Activated naive CD4-positive, alpha-beta T cell treated with Interleukin-2 at 50 U/mL for 16 hours (primary cell): ENCODE measurements at places on chromosomes 11 and 22.

DNA sequence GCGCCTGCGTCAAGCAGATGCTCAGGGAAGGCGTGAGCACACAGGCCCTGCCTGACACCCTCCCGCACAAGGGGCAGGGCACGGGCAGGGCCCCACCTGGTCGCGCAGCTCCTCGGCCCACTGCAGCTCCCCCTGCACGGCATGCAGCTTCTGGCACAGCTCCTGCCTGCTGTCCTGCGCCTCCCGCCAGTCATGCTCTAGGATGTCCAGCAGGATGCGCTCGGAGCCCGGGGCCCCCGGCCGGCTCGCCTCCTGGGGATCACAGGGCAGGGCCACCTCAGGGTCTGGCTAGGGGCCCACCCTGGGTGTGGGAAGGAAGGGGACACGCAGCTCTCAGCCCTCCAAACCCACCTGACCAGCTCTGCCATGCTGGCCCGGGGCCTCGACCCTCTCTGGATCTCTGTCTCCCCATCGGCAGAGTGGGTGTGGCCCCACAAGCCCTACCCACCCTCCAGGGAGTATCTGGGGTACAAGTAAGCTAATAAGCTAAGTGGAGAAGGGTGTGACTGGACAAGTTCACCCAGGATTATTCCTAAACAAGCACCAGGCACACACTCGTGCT is 10.7 kb downstream of the CARD10 start:
- DNase-seq, result no peak

DNA sequence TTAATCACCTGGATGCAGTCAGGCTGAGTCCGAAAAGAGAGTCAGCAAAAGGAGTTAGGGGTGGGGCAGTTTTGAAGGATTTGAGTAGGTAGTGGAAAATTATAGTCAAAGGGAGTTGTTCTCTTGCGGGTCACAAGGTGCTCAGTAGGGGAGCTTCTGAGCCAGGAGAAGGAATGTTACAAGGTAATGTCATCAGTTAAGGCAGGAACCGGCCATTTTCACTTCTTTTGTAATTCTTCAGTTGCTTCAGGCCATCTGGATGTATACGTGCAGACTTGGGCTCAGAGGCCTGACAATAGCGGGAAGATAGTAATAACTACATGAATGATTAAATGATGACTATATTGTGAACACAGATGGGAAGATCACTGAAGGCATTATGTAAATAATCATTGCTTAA is 6.2 kb downstream of the SC5D start:
- no peak for DNase-seq

GRCh38 chr11:9153651-9154050 is 62.3 kb upstream of the SCUBE2 start:
- DNase-seq, result no peak

DNA sequence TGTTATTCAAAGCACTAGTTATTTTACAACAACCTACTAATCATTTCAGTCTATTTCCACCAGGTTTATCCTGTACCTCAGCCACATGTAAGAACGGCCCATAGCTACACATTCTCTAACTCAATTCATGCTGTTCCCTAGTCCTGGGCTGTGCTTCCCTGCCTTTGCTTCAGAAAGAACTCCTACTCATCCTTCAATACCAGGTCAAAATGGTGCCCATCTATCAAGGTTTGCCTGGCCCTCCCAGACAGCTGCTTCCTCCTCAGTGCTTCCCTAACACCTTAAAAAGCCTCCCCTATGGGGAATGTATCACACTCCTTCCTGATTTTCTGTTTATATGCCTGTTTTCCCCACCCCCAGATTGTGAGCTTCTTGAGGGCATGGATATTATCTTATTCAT is 400.7 kb downstream of the MN1 start:
- DNase-seq, result no peak

DNA sequence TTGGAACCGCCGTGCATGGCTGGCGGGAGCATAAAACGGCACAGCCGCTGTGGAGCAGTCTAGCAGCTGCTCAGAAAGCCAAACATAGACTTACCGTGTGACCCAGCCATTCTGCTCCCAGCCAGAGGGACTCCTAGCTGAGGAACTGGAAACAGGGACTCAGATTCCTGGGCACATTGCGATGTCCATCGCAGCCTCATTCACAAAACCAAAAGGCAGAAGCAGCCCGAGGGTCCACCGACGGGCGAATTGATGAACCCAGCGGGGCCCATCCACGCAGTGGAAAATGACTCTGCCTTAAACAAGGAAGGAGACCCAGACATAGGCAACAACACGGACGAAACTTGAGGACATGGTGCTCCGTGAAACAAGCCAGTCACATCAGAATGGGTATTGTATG is 5.7 kb upstream of the MUC5B start:
- DNase-seq, result no peak
